ENCODE measurements at places on chromosomes 12 and 14.

DNA sequence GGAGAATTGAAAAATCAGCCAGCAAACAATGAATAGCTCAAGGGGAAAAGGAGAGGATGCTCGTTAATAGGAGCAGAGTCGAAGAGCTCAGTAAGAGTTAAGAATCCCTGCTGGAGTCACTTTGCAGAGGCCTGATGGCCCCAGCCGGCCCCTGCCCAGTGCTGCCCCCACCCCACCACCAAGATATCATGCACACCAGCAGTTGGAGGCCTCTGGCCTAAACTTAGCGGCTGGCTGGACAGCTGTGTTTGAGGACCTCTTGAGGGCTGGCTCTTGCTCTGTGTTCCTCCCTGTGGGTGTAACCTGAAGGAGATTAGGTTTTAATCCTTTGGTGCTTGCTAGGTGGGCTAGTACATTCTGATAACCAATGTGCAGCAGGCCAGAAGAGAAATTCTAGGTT is 142.0 kb downstream of the PLXNC1 start:
- DNase-seq: no peak

- no peak for DNase-seq
These were observed 97.7 kb downstream of the PPM1A start for GRCh38 chr14:60346706-60347105.

DNA sequence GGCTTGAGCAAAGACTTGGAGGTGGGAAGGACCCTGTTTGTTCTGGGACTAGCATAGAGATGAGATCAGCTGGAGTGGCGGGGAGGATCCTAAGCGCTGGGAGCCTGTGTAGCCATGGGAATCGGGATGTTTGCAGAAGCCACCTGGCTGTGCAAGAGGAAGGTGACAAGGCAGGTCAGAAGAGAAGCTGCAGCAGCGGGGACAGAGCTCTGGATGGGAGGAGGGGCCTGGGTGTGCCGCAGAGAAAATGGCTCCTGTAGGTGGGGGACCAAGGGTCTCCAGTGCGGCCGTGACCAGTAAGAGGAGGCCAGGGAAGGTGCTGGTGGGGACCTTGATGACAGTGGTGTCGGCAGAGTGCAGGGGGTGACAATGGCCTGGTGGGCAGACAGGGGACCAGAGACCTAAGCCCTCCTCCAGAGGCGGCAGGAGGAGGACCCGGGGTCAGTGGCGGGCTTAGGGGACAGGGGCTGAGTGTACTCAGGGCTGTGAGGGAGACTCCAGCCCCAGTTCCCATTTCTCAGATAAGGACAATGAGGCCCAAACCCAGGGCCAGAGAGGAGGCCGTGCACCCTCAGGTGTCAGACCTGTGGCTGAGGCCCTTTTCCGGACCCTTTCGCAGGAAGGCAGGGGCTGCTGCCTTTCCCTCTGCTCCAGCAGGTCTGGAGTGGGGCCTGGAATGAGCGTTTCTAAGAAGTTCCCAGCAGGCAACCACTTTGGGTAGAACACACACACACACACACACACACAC is 206.6 kb upstream of the RTL1 start:
- no peak for DNase-seq

- peak; percentile 93 for DNase-seq
These were observed 3.0 kb downstream of the EVL start for GRCh38 chr14:100067971-100068959.
